SK-MEL-5 (cell line): ENCODE measurements at places on chromosomes 13 and 19.
A peak's percentile ranks its signal among the peaks of the same experiment; 100 is the strongest.

DNA sequence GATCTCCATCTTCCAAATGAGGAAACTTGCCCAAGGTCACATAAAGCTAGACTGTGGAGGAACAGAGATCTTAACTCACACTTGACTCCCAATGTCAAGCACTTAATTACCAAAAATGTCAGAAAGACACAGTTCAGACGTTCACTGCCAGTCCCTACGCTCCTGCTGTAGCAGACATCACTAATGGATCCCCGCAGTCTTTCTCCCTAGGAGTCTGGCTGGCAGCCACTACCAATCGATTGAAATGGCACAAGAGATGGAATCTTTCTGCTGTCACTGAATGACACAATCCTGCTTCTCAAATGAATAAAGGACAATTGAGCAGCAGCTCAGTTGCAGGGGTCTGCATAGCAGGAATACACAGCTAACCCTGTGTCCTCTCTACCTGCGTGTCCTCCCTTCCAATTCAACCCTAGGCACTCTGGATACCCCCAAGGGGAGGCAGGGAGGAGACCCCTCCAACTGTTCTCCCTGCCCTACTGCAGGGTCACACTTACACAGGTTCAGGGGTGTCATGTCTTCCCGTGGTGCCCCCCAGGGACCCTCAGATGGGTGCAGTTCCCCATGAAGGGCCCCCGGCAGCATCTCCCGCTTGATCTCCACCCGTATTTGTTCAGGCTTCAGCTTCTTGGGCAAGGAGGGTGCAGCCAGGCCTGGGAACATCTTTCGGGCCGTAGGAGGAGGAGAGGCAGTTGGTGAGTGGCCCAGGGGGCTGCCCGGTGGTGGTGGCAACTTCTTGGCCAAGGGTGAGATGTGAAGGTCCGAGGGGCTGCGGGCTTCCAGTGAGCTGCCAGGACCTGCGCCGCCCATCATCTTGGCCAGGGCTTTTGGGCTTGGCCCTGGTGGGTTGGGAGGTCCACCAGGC is 7.9 kb upstream of the AKAP8L start:
- DNase-seq, result peak; percentile 24

GRCh38 chr13:51643105-51643881 is 59.0 kb downstream of the WDFY2 start:
- DNase-seq, result peak; percentile 78

- DNase-seq, result peak; percentile 70
These were observed at the start of gene CEACAM1 for GRCh38 chr19:42528354-42529247. TSS of gene CEACAM1 (minus strand) at chr19:42528481. CDS start at chr19:42528374, 107 bp downstream.

DNA sequence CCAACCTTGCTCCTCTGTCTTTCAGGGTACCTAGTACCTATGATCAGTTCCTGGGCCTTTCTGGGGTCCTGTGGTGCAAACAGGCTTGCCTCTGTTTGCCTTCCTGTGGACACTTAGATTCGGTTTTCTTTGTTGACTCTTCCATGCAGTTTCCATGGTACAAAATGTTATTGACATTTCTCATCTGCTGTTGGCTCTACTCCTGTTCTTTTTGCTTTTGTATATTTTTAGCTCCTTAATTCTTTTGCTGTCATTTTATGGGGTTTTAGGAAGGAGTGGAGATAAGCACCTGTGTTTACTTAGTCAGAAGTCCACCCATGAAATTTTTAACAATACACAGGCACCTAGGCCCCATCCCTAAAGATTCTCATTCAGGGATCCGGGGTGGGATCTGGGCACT is 20.5 kb upstream of the CNMD start:
- DNase-seq, result no peak

DNA sequence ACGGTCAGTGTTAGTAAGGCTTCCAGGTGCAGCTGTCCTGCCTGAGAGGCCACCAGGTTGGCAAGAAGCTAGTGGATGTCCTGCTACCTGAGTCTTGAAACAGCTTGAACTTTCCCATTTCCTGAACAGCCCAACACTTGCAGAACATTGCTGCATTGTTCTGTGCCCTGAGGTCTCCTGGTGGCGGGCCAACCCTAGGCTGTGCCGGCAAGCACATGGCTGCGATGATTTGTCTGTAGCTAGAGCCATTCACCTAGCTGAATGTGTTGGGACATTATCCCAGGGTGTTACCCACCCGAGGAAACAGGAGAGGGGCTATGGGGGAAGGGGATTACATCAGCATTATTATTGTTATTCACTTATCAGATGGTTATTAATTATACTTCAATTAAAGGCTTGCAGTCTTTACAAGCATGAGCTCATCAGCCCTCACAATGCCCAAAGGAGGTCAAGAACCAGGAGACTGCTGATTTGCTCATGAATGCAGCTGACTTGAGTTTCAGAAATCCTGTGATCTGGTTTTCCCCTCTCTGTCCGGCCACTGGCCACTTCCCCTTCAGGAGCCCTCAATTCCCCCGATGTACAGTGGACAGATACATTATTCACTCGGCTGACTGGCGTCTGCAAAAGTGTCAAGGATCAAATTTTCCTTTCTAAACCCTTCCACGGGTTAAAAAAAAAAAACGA is 187.6 kb upstream of the TSC22D1 start:
- DNase-seq, result peak; percentile 88
